ENCODE measurements at places on chromosomes 6 and 20. TPM values are rescaled to one million over a fixed set of nuclear protein-coding genes. Genes with fewer than 3 reads are reported as not detected.
A peak's percentile ranks its signal among the peaks of the same experiment; 100 is the strongest.

- no peak for DNase-seq
Measured at GRCh38 chr20:36687850-36688249, 41.9 kb upstream of the SLA2 start.

GRCh38 chr20:53138454-53139262 is 166.5 kb downstream of the TSHZ2 start:
- no peak for DNase-seq

DNA sequence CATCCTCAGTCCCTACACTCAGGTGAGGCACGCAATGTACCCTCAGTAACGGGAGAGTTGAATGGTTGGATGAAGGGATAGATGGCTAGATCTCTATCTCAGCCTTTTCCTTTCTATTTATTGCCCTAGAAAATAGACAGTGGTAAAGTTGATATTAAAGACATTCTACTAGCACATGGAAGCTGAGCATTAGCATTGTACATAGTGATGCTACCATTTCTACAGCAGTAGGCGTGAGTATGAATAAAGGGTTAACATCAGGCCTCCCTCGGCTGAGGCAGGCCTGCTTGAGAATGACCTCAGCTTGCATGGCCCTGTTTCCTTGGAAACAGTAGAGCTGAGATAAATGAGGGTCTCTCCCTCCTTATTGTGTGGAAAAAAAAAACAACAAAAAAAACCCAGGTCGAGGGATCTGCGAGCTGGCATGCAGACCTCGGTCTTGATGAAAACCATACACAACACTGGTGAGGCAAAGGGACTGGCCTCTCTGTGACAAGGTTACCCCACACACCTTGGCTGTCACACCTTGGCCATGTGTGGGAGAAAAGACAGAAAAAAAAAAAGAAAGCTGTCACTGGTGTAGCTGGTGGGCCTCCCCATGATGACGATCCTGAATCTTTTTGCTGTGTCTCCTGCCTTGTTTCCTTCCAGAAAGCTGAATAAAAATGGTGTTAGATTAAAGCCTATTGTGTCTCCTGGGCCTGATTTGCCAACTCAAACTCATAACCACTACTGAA is 160.0 kb downstream of the HACE1 start:
- no peak for DNase-seq

DNA sequence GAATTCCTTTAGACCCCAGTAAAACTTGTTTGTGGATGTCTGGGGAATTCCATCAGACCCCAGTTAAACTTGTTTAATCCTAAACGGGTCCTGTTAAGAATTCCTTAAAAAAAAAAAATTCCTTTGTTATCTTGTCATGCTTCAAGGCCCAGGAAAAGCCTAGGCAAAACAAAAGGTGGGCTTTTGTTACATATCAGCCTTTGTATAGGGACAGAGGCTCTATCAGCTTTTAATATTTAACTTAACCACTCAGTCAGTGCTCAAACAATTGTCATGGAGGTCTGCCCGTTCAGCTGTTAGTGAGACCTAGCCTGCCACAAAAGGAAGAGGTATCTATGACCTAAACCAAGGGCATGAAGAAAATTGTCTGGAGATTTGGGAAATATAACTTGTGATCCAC is 53.1 kb downstream of the SLC22A1 start:
- DNase-seq: no peak

Gene XKR7
- total RNA-seq: 0.12 TPM

DNA sequence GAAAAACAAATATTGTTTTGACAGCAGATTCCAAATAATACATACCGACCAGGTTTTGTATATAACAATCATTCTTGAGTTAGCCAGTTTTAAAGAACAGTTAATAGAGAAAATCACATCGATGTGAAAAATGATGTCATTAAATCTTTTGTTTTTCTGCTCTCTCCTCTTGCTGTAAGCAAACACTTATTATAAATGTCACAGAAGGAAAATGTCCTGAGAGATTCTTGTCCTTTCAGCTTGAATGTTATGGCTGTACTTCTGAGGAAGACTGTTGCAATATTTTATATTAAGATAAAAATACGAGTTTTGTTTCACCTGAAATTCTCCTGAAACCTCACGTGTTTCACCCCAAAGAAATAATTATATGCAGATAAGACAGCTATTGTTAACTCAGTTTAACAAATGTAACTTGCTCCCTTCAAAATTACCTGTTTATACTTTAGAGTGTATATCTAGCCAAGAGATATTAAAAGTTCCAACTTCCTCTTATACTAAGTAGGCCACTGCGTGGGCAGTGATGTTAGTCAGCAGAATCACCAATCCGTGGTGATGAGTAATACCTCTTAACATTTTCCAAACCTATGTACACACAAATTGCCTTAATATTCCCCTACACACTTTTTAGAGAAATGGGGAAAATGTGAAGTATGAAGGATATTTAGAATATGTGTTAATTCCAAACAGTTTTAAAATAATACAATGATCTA is 1111.4 kb upstream of the CITED2 start:
- no peak for DNase-seq

DNA sequence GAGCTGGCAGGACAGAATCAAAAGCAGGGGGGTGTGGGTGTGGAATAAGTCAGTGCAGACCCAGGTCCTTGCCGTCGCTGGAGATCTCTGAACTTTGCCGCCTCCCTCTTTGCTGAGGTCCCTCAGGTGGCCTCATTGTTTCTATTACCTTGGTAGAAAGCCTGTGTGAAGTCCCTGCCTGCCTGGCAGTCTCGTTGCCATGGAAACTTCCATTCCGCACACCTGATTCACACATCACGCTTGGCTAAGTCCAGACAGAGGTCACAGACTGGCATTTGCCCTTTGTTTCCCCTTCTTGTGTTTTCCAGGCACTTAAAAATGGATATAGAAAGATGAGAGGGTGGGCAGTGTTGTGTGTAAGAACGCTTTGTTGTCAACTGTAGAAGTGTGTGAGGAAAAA is 260.6 kb downstream of the PRL start:
- DNase-seq: no peak

GRCh38 chr6:40431706-40432105 is 155.5 kb downstream of the LRFN2 start:
- no peak for DNase-seq

Gene LY6G6D
- not detected for total RNA-seq

Gene LGSN
- total RNA-seq: not detected

DNA sequence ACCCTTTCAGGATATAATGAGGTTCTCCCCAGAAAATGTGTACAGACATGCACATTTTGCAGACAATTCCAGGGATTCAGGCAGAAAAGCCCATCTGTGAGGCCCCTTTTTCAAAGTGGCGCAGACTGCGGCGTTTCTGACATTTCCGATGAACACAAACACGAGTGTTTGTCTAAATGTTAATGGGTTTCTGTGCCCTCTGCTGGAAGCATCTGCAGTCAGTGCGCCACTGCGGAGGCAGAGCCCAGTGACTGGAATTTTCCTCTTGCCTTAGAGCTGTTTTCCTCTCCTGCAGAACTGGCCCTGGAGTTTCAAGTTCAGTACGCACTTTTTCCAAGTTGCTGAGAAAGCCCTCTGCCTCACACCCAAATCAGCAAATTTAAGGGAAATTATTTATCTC is 15.3 kb downstream of the ANKRD60 start:
- DNase-seq: no peak

GRCh38 chr20:56359212-56360132 is 698 bp downstream of the FAM210B start:
- peak; percentile 17 for DNase-seq

Gene KCNQ5
- total RNA-seq: 10.1 TPM

- DNase-seq: no peak
Measured at GRCh38 chr6:46927066-46927465, 5.3 kb upstream of the ADGRF5 start.

Gene CAGE1
- total RNA-seq: 0.07 TPM

DNA sequence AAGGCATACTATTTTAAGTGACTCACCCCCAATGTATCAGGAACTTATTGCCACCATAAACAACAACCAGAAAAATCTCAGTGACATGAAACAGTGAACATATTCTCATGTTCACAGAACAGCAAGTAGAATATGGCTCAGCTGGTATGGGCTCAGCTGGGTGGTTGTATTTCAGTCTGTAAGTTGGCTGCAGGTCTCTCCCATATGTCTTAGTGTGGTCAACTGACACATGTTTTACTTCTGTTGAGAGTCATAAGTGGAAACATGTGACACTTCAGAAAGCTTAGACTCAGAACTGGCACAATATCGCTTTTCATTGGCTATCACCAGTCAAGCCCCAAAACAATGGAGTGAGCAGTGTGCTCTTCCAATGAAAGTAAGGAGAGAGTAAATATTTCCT is 574.1 kb downstream of the HAO1 start:
- DNase-seq: no peak

Gene PGBD1
- total RNA-seq: 1.9 TPM

GRCh38 chr6:132962936-132963868 is 148.8 kb downstream of the RPS12 start:
- DNase-seq: peak; percentile 19

Gene ARMC12
- total RNA-seq: 0.89 TPM

Gene OPRL1
- 1.4 TPM for total RNA-seq

- DNase-seq: no peak
Measured at GRCh38 chr6:10658910-10659698, 35.3 kb downstream of the C6orf52 start.

Gene C6orf58
- total RNA-seq: not detected

GRCh38 chr20:59845472-59845871 is 88.0 kb downstream of the SYCP2 start:
- no peak for DNase-seq

Gene MCHR2
- total RNA-seq: not detected

Gene BACH2
- total RNA-seq: 79.6 TPM

- DNase-seq: no peak
Measured at GRCh38 chr6:121333196-121333595, 1.1 kb downstream of the TBC1D32 start.

DNA sequence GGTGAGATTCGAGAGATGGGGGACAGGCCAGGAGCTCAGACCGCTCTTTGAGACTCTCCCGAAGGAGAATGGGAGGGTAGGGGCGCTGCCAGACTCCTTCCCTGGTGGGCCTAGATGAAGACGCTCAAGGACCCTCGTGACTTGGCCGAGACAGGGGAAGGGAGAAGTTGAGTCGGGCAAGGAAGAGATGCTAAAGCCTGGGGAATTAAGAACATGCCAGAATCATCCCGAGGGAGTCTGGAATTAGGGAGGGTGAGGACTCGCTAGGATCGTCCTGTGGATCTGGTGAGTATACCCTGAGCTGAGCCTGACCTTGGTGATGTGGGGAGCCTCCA is 529 bp downstream of the UBE2C start:
- DNase-seq: no peak

DNA sequence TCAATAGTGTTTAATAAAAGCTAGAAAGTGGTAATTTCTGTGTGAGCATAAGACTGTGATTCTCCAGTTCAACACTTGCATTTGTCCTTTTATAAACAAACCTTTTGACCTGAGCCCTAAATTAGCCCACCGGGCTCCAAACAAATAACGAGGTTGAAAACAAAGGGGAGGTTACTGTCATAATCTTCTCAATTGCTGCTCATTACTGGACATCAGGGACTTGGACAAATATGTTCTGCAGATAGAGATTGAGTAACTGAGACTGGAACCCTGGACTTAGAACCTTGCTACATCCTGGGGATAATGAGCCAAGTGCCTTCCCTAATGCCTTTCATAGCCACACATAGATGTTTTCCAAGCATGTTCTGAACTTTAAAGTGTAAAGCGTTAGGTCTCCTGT is 84.2 kb upstream of the PCSK2 start:
- no peak for DNase-seq

DNA sequence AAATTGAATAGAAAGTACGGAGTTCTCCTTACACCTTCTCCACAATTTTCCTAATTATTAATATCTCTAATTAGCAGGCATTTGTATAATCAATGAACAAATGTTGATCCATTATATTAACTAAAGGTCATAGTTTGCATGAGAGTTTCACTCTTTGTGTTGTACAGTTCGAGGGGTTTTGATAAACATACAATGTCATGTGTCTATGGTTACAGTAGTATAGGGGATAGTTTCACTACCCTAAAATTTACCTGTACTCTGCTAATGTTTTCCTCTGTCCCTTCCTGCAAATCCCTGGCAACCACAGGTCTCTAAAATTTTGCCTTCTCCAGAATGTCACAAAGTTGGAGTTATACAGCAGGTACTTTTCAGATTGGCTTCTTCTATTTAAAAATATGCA is 1199.8 kb upstream of the GJE1 start:
- DNase-seq: no peak

Gene BPIFB6
- not detected for total RNA-seq

- no peak for DNase-seq
Measured at GRCh38 chr6:35047265-35048011, 93.7 kb downstream of the TCP11 start.

Gene GSTA2
- not detected for total RNA-seq

DNA sequence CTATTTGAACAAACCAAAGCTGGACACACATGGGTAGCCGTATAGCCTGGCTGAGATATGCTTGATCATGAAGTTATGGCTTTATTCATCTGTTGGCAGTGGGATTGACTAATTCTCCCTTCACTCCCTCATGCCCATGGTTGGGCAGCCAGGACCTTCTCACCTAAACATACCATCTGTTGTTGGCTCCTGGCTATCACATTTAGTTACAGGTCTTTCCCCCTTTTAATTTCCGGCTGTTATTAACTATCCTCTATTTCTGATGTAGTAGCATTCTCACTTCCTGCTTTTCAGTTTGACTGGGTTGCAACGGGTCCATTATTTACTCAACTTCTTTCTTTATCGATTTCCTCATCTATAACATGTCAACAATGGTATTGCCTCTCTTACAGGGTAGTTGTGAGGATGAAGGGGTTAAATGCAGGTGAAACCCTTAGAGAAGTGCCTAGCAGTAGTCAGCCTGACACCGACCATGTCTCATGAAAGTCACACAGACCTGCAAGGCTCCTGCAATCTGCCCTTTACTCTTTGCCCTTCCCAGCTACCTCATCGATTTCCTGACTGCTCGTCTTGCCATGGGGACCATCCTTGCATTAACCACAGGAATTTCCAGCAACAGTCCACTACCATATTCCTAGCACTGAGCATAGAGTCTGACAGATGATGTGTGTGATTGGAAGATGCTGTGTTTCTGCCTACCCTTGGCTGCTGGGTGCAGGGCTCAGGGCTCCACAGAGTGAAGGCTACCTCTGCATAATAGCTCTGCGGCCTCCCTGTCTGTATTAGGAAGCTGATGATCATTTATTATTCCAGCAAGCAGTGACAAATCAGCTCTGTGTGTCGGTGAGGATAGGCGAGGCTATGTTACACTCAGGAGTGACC is 42.2 kb downstream of the PPP1R14C start:
- no peak for DNase-seq

Gene SNAP91
- total RNA-seq: not detected

Gene SAMD5
- not detected for total RNA-seq

All from activated B cell treated with CpG ODN at 0.5 μM for 24 hours (primary cell).